ENCODE measurements at places on chromosomes 13 and 19. TPM values are rescaled to one million over a fixed set of nuclear protein-coding genes. Genes with fewer than 3 reads are reported as not detected.

GRCh38 chr13:113220877-113221276, 11.5 kb downstream of the CUL4A start:
- DNase-seq: no peak

GRCh38 chr13:19864746-19865309, 1.4 kb upstream of the ZMYM5 start:
- DNase-seq: peak; percentile 93

- DNase-seq: peak; percentile 65
These were observed 30.3 kb downstream of the CRYL1 start for GRCh38 chr13:20495087-20496023.

GRCh38 chr19:45249261-45250033, 1.6 kb upstream of the MARK4 start:
- no peak for DNase-seq

Gene TMEM145
- 11.5 TPM for total RNA-seq
